ENCODE measurements at places on chromosomes 5 and 9.

DNA sequence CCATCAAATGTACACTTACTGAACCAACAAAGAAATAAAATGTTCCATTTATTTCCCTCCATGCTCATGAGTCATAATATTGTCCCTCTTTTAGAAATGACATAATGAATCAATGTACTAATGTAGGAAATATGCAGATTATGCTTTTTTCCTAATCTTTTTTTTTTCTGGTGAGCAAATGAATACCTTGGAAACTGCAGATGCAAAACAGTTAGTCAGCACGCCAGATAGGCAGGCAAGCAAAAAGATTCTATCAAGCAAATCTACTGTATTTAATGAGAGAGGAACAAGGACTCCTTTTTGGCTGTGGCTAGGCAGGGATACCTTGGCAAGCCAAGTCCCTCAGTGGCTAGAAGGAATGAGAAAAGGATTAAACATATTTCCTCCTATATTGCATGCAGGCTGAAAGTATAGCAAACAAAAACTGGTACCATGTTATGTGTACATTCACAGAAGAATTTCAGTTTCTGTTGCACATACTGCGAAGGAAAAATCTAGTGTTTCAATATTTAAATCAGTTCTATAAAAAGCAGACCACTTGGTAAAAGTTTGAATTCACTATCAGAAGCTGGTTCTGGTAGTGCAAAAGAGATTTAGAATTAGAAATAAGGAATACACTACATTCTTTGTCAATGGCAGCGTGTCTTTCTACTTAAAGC, 605.4 kb downstream of the TLE1 start:
- no peak for DNase-seq

GRCh38 chr9:116027511-116027910, 126.1 kb upstream of the PAPPA start:
- no peak for DNase-seq

DNA sequence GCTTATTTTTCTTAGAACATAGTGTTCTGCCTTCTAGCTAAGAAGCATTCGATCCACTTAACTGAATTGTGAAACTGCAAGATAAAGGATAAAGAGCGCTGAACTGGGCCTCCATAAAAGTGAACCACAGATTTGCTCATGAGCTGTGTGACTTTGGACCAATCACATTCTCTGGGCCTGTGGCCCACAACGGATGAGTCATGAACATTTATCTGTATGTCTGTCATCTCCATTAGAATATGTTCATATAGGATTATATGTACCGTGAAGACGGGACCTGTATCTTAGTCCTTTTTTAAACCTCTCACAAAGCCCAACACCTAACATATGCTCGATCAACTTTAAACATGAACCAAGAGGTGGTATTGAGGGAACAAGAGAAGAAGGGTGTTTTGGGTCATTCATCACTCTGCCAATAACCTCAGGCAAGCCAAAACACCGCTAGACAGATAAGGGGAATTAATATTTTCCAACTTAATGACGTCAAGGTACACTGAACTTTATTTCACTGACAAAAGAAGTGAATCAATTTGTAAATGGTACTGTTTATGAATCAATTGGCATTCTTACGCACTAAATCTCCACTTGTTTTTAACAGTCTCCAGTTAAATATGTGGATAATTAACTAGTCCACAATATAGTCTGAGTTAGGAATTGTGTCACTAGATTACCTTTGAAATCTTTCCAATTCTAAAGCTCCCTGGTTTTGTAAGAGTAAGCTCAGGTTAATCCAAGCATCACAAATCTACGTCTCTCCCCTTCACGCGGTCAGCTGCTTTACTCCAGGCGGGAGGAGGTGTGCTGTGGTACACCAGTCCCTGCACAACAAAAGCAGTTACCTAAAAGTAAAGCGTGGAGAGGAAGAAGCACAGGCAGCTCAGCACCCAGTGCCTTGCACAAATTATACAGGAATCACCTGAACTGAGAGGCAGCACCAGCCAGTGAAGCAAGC, 1.6 kb downstream of the TMEM245 start:
- DNase-seq = peak; percentile 67

GRCh38 chr9:72917892-72918509, 34.9 kb downstream of the ALDH1A1 start:
- DNase-seq = no peak

DNA sequence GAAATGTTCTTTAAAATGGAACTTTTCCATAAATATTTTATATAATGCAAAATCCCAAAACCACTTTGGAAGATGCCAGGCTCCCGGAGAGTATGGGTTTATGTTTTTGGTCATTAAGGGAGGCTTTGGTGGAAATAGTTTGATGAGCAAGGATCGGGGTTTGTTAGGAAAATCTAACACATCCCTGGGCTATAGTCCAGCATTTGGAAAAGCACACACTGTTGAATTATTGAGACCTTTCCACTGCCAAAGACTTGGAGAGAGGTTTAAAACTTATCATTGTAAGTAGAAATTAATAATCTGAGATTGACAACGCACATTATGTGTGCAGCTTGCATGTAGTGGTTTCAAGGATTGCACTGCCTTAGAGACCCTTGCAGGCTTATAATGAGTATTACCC, 156.3 kb downstream of the PARP8 start:
- no peak for DNase-seq

DNA sequence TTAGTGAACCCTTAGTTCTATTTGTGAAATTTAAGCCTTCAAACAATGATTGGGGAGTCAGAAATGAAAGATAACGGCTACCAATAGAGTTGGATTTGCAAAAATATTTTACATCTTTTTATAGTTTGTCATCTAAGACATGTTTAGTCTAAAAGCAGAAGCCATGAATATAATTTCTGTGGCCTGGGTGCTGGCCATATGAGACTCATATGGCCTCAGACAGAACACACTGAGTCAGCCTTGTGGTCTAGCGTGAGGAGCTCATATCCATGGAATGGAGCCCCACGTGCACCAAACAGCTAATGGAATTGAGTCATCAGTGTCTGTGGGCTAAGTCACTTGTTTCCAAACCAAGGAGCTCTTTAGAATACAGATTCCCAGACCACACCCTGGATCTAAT, 240.7 kb upstream of the NREP start:
- DNase-seq = no peak

GRCh38 chr5:125196481-125197111, 450.2 kb upstream of the ZNF608 start:
- no peak for DNase-seq

DNA sequence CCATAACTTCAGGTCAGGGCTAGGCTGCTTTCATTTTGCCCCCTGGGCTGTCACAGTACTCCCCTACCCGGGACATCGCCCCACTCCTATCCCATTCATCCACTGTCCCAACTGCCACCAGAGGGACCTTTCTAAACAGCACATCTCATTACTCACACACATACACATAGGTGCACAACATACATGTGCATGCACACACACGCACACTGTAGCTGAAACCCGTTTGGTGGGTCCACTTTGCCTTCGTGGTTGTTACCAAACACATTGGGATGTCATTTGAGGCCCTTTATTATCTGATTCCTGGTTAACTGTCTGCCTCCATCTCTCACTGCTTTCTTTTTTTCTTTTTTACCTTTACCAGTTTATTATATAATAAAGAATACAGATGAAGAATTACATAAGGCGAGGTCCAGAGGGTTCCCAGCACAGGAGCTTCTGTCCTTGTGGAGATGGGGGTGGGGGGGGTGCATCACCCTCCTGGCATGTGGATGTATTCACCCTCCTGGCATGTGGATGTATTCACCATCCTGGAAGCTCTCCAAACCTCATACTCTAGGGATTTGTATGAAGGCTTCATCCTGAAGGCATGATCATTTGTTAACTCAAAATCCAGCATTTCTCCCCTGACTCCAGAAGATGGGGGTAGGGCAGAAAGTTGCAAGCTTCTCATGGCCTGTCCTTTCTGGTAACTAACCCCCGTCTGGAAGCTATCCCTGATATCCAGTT, 186.0 kb downstream of the GOLPH3 start:
- no peak for DNase-seq

DNA sequence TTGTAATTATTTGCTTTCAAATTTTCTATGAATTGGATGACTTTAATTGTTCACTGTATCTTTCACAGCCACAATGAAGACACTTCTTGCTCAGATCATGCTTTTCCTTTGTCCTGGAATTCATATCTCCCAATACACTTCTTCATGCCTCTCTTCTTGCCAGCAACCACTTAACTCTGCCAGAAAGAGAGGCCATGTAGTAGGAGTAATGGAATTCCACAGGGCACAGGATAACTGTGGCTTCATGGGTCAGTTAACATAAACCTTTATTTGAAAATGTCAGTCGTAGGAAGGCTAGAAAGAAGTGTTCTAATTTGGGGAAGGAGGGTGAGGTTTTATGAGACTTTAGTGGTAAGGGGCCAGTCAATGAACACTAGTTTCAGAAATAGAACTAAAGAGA, 190.3 kb downstream of the TMEM167A start:
- no peak for DNase-seq

- no peak for DNase-seq
These were observed 307.0 kb downstream of the BNC2 start for GRCh38 chr9:16563446-16563845.

DNA sequence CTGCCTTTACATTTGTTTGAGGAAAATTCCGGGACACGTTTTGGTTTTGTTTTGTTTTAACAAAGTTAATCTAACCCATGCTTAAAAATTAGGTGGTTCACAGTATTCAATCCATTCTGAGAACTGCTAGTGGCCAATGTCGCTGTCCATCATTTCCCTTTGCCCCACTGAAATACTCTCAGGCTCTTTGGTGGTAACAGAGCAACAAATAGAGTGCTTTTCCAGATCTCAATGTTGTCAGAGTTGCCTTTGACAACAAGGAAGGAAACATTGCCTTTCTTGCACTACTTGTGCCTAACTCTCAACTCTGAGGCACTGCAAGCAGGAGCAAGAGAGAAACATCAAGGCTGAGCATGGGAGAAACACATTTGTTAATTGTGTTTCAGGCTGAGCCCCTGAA, 154.0 kb downstream of the MCTP1 start:
- no peak for DNase-seq

Measured in CD4-positive, alpha-beta T cell treated with Interleukin-17A for 4 hours (primary cell).